ENCODE measurements at places on chromosomes 5 and 9.

GRCh38 chr9:130371196-130371966, 73.4 kb upstream of the ASS1 start:
- H3K36me3 ChIP-seq, result no peaks in the 10 kb centered on the region
- no peak for DNase-seq

- H3K4me1 ChIP-seq, result no peaks in the 10 kb centered on the region
- no peak for DNase-seq
- no peaks in the 10 kb centered on the region for H3K36me3 ChIP-seq
Measured at GRCh38 chr9:76067696-76068095, 177.2 kb downstream of the PCSK5 start.

DNA sequence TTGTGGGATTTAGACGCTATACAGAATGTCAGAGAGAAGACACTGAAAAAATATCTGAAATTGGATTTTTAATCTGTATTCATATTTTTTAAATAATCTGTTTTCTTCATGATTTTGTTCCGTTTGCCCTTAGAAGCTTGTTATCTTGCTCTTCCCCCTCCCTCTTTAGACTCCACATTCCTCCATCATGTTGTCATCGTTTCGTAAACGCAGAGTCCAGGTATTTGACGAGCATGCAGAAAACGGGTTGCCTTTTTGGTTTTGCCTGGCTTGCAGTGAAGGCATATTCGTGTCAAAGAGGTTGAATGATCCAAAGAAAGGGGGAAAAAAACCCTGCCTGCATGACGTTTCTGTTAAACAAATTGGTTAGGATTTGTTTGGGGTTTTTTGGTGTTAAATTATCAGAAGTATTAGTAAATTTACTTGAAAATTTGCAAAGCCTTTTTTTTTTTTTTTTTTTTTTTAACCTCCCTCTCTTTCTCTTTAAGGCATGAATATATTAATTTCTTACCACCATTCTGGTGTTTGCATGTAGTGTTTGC, 2.9 kb downstream of the SPTAN1 start:
- peaks cover 14% of the 10 kb centered on the region for H3K4me1 ChIP-seq
- DNase-seq, result no peak
- H3K4me3 ChIP-seq, result peak overlapping the region; percentile 93
- no peaks in the 10 kb centered on the region for H3K36me3 ChIP-seq

DNA sequence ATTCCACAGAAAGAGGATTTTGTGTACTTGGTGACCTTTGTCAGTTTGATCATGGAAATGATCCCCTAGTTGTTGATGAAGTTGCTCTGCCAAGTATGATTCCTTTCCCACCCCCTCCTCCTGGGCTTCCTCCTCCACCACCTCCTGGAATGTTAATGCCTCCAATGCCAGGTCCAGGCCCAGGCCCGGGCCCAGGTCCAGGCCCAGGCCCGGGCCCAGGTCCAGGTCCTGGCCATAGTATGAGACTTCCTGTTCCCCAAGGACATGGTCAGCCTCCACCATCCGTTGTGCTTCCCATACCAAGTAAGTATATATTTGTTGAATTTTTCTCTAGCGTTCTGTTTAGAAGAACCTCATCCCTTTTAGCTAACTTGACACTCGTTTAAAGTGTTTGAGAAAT, 30.0 kb downstream of the RBM27 start:
- H3K27me3 ChIP-seq, result no peaks in the 10 kb centered on the region
- no peaks in the 10 kb centered on the region for H3K4me1 ChIP-seq
- peaks cover 3% of the 10 kb centered on the region for H3K36me3 ChIP-seq
- no peak overlapping the region for H3K27ac ChIP-seq

GRCh38 chr9:136656183-136656738, 6.5 kb upstream of the EGFL7 start:
- H3K36me3 ChIP-seq, result no peaks in the 10 kb centered on the region
- H3K27me3 ChIP-seq, result no peaks in the 10 kb centered on the region
- peak; percentile 44 for DNase-seq
- no peak overlapping the region for H3K27ac ChIP-seq
- H3K4me3 ChIP-seq, result no peak overlapping the region

- no peaks in the 10 kb centered on the region for H3K36me3 ChIP-seq
- no peak for DNase-seq
- H3K27me3 ChIP-seq, result no peaks in the 10 kb centered on the region
- H3K27ac ChIP-seq, result no peak overlapping the region
Measured at GRCh38 chr9:112380825-112381221, 915 bp downstream of the HSDL2 start.

GRCh38 chr5:31362529-31362900, 169.0 kb downstream of the CDH6 start:
- no peaks in the 10 kb centered on the region for H3K36me3 ChIP-seq
- no peak overlapping the region for H3K27ac ChIP-seq
- no peak for DNase-seq
- H3K4me1 ChIP-seq, result peaks cover 3% of the 10 kb centered on the region
- no peaks in the 10 kb centered on the region for H3K27me3 ChIP-seq

DNA sequence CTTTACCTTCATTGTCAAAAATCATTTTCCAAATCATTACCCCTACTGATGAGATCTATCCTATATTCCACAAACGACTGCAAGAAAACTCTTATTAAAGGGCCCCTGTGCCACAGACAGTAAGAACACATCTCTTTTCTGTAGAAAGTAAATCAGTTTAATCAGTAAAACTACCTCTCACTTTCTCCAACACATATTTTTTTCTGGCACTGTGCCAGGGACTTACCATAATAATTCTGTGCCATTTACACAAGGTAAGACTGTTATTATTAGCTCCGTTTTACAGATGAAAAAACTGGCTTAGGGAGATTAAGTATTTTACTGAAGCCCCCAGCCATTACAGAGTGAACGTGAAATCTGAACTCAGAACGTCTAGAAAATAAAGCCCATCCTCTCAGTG, 587.0 kb upstream of the COX7C start:
- DNase-seq, result no peak
- H3K4me3 ChIP-seq, result no peak overlapping the region
- H3K27ac ChIP-seq, result no peak overlapping the region
- no peaks in the 10 kb centered on the region for H3K27me3 ChIP-seq

DNA sequence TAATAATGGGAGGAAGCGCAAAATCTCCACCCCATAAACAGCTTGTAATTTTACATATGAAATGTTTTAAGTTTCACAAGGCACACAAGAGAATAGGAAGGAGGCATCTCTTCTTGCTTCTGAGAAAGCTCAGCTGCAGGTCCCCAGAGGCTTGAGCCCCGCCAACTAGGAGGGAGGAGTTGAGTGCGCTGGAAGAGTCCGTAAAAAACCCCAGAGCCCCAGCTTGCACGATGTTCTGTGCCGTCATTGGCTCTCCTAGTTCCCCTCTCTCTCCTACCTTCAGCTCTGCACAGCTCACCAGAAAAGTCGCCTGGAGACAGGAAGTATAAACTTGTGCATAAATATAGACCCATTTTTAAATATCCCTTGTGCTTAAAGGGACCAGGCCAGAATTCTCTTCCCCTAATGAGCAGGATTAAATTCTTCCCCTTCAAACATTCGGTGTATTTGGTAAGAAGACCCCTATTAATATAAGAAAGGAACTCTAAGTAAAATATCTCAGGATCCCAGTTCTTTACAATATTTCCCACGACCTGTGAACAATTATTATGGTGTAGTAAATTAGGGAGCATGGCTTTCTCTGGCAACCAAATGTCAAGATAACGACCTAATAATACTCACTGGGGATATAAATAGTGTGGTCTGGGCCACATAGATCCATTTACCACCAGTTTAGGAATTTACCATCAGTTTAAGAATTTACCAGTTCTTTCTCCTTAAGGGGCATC, 13.7 kb downstream of the GLRX start:
- H3K4me1 ChIP-seq, result peaks cover 11% of the 10 kb centered on the region
- H3K27ac ChIP-seq, result no peak overlapping the region
- no peak for DNase-seq

GRCh38 chr9:132293145-132293721, 61.6 kb downstream of the SETX start:
- H3K36me3 ChIP-seq, result peaks cover 45% of the 10 kb centered on the region
- DNase-seq, result no peak
- H3K27ac ChIP-seq, result no peak overlapping the region
- no peak overlapping the region for H3K4me3 ChIP-seq
- no peaks in the 10 kb centered on the region for H3K27me3 ChIP-seq

DNA sequence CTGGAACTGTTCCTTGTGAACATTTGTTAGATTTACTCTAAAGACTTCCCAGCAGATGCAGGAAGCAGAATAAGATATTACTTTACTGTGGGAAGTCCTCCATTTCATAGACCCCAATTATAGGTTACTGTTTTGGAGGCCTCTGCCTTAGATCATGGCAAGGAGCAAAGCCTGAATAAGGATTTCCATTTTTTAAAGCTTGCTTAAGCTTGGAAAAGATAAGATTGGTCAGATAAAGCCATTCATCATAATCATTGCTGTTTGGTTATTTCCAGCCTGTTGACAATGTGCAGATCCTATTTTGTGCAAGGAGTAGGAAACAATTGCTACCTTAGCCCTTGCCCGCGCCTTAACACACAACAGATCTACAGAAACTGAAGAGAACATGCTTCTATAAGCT, 129.5 kb upstream of the ITGA1 start:
- no peak overlapping the region for H3K4me3 ChIP-seq
- no peak overlapping the region for H3K27ac ChIP-seq
- H3K27me3 ChIP-seq, result no peaks in the 10 kb centered on the region
- no peak for DNase-seq
- H3K36me3 ChIP-seq, result no peaks in the 10 kb centered on the region

All from H1 (cell line).